Fibroblast of the conjunctiva (primary cell): ENCODE measurements at places on chromosomes 12 and 14.

DNA sequence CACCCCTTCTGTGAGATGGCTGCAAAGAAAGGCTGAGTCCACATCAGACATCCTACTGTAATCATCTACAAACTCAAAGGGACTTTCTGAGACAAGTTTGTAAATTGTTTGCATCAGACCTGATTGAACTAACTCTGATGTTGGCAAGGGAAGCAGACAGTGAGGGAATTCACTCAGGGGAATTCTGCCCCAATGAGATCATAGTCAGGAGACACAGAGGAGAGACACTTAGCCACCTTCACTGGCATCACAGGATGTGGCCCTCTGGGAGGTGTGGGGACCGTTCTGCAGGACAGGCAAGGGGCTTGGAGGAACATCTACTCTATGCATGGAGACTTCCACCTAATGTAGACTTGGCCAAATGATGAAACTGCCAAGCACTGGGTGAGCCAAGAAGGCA, 70.7 kb upstream of the DDX11 start:
- DNase-seq, result no peak

DNA sequence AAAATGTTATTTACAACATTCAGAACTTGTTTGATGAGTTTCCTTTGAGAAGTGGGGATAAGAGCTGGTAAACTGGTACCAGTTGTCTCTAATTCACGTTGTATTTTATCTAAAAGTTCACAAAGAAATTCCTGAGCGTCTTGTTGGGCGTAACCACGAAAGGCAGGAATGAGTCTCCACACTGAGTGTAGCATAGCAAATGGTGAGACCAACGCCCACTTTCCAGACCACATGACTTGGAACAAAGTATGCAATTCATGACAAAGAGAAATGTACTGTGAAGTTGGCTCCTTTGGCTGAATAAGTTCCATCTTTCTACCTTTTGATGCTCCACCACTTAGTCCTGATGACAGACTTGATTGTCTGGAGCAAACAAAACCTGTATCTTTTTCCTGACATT, 18.4 kb downstream of the USP44 start:
- DNase-seq, result no peak

DNA sequence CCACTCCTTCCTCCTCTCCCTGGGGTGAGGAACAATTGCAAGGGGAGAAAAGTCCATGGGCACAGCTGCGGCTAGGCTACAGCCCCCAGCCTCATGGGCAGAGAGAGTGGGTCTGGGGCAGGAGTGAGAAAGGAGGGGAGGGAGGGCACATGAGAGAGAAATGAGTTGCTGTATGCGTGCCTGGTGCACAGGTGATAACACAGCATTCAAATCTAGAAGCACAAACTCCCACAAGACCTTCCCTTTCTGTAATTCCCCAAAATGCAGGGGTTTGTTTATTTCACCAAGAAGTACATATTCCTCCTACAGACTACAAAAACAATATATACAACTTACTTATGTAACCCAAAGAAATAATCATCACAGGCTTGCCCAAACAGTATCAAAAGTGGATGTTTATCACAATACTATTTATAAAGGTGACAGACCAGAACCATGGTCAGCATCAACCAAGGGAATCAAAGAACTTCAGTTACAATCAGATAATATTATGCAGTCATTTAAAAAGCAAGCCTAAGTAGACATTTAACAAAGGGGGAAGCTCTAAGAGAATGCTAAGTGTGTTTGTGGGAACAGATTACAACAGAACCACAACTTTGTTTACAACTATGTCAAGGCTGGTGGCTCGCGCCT, 54.2 kb downstream of the ITPK1 start:
- no peak for DNase-seq

DNA sequence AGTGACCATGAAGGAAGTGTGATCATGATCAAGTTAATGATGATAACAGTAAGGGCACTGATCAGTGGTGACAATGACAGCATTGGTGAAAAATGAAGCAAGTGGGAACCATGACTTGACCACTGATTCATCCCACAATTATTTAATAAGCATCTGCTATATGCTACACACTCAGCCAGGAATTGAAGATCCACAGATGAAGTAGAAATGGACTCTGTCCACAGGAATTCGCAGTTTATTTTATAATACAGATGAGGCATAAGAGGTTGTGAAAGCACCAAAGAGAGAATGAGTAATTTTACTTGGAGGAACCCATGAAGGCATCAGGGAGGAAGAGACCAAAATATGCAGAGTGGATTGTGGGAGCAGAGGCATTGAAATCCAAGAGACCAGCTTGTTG, 33.8 kb upstream of the SMUG1 start:
- peak; percentile 61 for DNase-seq

GRCh38 chr12:66050610-66051009, 79.9 kb downstream of the LLPH start:
- DNase-seq, result no peak

DNA sequence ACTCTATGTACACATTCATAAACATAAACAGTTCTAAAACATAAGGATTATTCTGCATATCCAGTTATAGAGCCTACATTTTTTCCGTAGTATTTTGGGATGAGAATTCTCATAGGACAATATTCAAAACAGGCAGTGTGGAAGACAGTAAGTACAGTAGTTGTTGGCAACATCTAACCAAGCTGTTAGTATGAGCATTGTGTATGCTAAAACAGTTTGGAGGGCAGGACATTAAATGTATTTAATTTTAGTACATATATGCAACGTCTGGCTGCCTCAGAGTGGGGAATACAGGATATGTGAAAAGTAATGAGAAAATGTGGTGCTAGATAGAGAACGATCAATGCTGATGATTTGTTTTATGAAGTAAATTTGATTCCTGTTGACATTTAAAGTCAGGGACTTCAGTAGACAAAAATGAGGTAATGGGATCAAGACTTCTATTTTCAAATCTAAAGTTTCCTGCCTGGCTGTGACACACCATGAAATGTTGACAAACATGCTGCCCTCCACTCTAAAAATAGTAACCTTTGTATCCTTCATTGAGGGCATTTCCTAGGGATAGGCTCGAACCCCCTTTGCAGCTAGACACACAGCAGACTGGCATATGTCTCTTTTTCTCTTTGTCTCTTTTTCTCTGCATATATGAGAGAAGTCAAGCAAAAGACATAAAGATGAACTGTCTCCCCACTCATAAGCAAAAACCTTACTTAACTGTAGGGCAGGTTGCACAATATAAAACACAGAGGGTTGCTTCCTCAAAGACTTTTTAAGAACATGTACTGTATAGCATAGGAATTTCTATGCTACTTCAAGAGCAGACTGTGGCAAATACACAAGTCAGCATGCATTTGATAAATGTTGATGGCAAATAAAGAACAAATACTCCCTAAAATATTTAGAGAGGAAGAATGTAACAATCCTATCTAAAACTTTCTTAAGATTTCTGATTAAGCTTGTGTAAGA, 75.5 kb upstream of the GTF2A1 start:
- no peak for DNase-seq

DNA sequence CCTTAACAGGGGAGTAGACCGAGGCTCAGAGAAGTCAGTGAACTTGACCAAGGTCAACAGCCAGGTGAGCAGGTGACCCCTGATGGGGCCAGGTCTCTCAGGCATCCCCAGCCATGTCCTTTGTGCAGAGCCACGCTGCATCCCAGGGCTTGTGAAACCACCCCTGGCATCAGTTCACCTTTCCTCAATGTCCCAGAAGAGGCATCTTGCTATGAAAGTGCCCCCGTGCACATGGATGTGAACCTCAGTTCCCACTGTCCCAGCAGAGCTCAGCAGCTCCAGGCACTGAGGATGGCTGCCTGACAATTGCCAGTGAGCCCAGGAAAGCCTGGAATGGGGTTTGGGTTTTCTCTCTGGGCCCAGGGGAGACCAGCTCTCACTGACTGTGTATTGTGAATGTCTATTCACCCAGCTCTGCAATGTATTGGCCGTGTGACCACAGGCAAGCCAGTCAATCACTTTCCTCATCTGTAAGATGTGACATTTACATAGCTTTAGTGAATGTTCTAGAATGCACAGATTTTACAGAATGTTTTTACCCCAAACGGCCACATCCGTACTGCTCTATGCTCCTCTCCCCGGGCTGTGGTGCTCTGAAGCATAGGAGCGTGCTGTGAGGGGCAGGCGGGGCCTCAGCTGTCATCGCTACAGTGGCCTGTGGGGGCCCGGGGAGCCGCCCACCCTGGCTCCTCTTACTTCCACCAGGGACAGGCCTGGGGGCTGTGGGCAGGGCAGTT, 4.9 kb downstream of the CACNA2D4 start:
- no peak for DNase-seq

DNA sequence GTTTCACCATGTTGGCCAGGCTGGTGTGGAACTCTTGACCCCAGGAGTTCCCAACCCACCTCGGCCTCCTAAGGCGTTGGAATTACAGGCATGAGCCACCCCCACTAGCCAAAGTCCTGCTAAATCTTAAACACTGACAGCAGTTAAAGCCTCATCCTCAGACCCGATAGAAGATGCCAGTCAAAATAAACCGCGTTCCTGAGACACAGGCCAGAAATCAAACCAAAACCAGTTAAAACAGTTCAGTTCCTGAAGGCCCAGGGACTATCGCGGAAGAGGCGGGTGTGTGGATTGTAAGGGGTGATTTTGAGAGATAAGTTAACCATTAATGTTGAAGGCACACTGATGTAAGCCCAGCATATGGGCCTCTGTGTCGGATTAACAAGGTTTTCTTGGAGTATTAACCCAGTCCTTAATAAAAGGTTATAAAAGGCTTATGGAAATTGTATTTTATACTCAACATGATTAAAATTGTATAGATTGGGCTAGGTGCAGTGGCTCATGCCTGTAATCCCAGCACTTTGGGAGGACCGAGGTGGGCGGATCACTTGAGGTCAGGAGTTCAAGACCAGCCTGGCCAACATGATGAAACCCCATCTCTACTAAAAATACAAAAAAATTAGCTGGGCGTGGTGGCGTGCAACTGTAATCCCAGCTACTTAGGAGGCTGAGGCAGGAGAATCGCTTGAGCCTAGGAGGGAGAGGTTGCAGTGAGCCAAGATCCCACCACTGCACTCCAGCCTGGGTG, 18.7 kb upstream of the CDCA4 start:
- no peak for DNase-seq

DNA sequence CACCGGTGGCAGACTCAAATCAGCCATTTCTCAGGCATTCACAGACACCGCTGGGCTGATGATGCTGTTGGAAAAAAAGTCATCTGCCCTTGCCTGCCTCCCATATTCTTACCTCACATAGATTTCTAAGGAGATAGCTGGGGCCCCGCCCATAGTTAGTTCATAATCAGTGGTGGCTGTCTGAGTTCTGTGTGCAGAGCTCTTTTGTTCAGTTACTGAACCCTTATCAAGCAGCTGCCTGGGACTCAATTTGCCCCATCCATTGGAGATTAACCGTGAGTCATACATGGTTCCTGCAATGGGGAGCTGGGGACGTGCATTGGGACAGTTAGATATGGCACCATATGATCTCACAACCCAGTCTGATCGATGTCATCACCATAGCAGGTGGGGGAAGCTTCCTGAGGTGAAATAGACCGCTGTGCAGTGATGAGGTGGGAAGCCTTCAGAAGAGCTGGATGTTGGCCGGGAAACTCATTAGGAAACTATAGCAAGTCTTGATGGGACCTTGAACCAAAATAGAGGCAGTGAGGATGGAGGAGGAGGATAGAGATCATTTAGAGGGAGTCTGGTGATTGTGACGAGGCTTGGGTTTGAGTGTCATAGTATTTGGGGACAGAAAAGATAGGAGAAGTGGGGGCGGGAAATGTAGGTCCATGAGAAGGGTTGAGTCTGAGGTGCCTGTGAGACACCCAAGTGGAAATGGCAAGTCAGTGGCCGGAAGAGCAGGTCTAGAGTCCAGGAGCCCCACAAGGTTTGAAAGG, 147.8 kb downstream of the GCH1 start:
- DNase-seq, result no peak

DNA sequence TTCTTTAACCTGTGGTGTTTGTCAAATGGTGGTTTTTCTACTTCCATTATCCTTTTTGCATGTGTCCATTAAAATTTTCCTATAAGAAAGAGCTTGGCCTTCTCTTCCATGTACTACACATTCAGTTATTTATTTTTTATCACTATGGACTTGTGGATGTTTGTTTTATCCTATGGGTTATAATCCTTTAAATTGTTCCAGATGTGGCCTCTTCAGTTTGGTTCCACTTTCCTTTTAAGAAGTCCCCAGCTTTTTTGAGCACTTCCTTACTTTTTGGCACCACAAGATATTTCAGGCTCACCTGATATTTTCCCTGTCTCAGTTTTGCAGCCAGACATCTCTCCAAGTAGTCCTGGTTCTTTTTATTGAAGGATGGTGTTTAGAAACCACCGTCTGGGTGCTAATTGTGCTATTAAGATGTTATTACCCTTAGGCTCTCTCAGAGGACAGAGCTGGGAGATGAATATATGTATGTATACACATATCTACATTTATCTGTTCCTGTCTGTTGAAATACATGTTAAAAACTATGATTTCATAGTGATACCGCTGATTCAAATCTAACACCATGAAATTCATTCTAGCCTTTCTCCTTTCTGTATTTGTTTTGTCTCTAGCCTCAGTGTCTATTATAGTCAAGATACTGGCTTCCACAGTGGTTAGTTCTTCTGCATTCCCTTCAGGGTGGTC, 408.5 kb upstream of the RGS6 start:
- peak; percentile 26 for DNase-seq

- no peak for DNase-seq
Measured at GRCh38 chr14:105475269-105476096, 862 bp downstream of the CRIP2 start.
